ENCODE measurements at places on chromosomes 2 and 18.
A peak's percentile ranks its signal among the peaks of the same experiment; 100 is the strongest.

DNA sequence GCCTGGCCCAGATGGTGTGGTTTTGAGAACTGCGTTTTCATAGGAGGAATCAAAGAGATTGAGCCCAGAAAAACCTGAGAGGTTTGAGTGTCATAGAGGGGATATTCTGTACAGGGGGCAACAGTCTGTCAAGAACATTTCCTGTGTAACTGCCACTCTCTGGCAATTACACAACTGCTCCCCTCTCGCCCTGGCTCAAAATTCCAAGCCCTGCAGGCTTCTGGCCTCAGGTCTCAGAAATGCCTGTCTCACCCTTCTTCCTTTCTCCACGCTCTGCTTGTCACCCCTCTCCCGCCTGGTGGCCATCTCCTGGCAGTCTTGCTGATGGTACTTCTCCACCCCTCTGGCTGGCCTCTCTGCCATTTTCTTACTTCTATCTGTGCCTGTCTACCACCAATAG, 4.0 kb downstream of the VAMP5 start:
- no peak for DNase-seq

- DNase-seq = peak; percentile 50
Observed at GRCh38 chr2:56185101-56185581, 1.4 kb downstream of the CCDC85A start.

- no peak for DNase-seq
Observed at GRCh38 chr2:215486291-215487001, 50.6 kb upstream of the FN1 start.

- DNase-seq = no peak
Observed at GRCh38 chr18:6785001-6785400, 55.5 kb downstream of the ARHGAP28 start.

DNA sequence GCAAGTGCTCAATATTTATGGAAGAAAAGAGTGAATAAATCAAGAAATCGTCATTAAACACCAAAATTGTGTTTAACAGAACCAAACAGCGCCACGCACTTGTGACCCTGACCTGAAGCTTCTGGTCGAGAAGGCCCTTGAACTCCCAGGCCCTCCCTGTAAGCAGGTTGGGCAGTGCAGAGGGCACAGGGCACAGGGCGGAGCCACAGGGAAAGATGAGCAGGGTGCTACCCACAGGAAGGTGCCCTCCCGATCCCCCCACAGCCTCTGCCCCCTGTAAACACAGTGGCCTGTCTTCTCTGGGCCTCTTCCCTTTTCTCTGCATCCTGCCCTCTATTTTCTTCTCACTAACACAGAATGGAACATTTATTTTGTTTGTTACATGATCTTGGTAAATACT, 16.9 kb upstream of the TUBB6 start:
- peak; percentile 16 for DNase-seq

- no peak for DNase-seq
Observed at GRCh38 chr2:189870381-189871085, 86.3 kb downstream of the PMS1 start.

GRCh38 chr2:126890551-126891450, 7.9 kb upstream of the TEX51 start:
- no peak for DNase-seq

- DNase-seq = peak; percentile 15
Observed at GRCh38 chr18:48788373-48788772, 162.4 kb downstream of the SMAD7 start.

GRCh38 chr2:174535757-174536703, 49.2 kb upstream of the GPR155 start:
- no peak for DNase-seq

- DNase-seq = no peak
Observed at GRCh38 chr2:242031481-242032019, 162.0 kb downstream of the RTP5 start.

DNA sequence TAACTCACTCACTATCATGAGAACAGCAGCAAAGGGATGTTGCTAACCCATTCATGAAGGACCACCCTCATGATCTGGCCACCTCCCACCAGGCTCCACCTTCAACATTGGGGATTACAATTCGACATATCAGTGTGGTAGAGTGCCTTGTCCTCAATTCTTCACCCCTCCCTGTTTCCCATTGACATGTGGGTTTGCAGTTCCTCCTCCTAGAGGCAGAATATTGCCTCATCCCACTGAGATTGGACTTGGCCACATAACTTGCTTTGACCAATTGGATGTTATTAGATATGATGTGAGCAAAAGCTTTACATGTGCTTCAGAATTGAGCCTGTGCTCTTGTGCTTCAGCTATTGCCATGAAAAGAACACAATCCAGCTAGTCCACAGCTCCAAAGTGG, 217.0 kb upstream of the CXCR4 start:
- DNase-seq = no peak

- no peak for DNase-seq
Observed at GRCh38 chr2:8462280-8462679, 219.6 kb upstream of the ID2 start.

DNA sequence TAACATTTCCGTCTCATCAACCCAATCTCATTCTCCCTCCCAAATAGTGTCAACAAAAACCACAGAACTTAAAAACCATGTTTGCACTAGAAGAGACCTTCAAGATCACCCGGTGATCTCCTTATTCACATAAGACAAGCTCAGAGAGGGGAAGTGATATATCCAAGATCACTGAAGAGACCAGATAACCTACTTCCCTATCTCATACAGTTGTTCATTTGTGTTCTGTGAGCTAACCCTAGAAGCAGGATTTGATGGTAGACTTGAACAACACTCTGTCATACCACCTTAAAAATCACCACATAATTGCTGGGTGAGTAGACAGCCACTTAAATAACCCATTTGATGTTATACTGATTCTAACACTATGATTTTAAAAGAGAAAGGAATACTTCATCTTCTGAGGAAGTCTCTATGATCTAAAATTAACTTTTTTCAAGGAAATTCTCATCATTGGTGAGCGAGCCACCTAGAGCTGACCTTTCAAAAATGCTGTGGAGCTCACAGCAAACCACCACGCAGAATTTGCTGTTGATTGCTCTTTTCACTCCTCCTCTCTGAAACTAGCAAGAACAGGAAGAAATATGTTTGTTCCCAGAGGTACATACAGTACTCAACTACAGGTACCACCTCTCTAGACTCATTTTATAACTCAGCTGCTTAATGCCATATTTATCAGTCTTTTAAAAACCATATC, 15.1 kb downstream of the AAK1 start:
- DNase-seq = no peak

DNA sequence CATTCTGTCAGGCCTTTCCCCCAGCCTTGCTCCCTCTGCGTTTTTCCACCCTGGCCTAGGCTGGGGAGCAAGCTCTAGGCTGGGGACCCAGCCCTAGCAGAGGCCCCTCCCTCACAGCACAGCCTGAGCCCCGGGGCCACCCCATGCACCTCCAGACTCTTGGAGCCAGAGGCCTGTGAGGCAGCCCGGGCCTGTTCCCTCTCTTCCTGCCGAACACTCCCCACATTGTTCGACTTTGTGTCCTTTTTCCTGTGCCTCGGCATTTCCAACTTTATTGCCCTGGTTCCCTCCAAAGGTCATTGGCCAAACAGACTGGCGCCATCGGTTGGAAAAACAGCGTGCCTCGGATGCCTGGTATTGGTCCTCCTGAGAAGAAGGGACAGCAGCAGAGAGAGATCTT, 79.7 kb downstream of the HS1BP3 start:
- peak; percentile 53 for DNase-seq

DNA sequence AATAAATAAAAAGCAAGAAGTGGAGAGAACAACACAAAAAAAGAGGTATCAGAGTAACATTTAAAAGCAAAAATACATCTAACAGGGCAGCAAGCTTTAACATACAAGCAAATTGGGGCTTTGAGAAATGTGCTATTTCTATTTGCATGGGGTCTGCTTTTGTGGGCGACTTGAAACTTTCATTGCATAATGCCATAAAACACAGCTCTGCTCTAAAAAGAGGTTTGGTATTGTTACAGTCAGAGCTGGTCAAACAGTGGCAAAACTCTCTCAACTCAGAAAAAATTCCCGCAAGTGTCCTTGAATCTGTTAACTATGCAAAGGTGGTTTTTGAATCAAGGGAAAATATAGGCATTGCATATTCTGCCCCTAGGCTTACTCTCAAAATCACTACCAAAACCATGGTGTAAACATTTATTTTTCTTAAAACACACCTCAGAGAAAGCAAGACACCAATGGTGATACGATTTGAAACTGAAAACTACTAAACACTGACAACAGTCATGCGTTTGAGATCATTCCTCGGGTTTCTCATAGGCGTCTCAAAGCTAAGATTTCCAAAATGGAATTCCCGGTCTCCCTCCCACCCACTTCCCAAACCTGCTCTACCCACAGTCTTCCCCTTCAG, 45.5 kb downstream of the RNF152 start:
- no peak for DNase-seq

DNA sequence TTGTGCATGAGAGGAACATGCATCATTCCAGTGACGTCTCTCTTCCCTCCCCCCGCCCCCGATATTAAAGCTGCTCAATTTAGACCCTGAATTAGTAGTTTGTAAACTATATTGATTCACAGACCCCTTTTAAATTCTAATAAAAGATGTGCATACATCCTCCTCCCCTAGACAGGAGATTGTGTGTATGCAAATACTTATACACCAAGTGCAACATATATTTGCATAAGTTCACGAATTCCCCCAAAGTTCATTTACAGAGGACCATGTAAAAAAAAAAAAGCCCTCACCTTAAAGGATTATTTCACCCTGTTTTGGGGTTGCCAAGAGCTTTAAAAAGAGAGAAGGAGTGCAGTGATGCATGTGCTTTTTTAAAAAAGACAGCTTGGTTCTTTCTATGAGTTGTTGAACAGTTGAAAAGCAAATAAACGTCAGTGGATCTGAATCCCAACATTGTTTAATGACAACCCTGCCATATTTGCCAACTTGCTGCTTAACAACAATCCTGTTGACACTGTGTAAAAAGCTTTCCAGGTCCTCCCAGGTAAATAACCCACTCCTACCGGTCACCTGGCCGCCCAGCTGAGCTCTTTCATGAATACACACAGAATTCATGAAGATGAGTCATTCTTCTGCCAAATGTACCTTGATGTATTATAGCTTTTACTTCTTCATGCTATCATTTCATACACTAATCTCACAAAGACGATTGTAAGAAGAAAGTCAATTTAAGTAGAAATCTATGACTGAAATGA, 211.5 kb downstream of the IKZF2 start:
- DNase-seq = no peak

- DNase-seq = no peak
Observed at GRCh38 chr2:127080226-127080937, 26.6 kb downstream of the BIN1 start.

GRCh38 chr2:64263315-64263714, 119.1 kb upstream of the PELI1 start:
- no peak for DNase-seq

DNA sequence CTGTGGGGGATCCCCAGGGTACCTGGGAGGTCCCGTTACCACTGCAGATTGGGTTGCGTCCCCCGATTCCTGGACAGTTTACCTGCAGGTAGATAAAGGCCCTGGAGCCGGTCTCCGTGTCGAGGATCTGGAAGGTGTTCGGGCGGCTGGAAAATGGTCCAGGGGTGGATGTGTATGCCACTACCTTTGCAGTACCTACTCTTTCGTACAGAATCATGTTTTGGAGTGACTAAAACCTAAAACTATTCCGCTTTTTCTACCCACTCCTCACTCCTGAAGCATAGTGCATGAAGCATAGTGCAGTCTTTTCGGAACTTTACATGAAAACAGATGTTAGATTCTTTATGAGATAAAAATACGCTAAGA, 418 bp downstream of the WDR75 start:
- no peak for DNase-seq

DNA sequence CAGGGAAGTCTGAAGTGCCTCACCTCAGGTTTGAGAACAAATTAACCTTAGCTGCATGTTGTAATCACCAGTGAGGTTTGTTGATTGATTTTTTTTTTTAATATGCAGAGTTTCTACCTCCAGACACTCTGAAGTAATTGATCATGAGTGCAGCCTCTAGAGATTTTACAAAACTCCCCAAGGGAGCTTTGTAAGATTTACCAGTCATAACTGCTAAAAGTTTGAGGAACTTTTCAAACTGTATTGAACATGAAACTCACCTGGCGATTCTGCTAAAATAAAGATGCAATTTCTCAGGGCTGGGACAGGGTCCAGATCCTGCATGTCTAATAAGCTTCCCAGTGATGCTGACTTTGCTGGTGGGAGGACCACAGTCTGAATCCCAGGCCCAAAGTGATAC, 339.6 kb upstream of the DCC start:
- DNase-seq = no peak

GRCh38 chr2:46569061-46569560, 89.7 kb downstream of the TMEM247 start:
- DNase-seq = peak; percentile 33

GRCh38 chr2:217309056-217309455, 449.2 kb upstream of the TNP1 start:
- no peak for DNase-seq

- no peak for DNase-seq
Observed at GRCh38 chr2:86147793-86148192, 41.8 kb downstream of the PTCD3 start.

DNA sequence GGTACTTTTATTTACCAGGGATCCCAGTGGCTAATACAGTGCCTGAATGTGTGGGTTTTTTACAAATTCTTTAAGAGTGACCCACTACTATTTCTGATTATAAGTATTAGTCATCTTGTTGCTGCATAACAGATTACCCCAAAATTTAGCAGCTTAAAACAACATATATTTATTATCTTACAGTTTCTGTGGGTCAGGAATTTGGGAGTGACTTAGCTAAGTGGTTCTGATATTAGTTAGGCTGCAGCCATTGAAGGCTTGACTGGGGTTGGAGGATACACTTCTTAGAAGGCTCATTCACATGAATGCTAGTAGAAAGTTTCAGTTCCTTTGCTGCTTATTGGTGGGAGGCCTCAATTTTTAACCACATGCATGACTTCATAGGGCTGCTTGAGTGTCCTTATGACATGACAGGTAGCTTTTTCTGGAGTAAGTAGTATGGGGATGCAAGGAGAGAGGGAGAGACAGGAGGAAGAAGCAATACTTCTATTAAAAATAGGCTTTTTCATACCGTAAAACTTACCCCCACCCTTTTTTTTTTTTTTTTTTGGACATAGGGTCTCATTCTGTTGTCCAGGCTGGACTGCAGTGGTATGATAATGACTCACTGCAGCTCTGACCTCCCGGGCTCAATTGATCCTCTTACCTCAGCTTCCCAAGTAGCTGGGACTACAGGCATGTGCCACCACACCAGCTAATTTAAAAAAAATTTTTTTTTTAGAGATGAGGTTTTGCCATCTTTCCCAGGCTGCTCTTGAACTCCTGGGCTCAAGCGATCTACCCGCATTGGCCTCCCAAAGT, 13.3 kb upstream of the POLE4 start:
- no peak for DNase-seq

GRCh38 chr2:189851174-189851826, 67.0 kb downstream of the PMS1 start:
- no peak for DNase-seq

GRCh38 chr2:200756618-200757321, 54.9 kb upstream of the BZW1 start:
- DNase-seq = no peak

GRCh38 chr2:232523682-232524597, 2.0 kb upstream of the CHRND start:
- DNase-seq = peak; percentile 50
